Adipocyte (in vitro differentiated cells): ENCODE measurements at places on chromosomes 2 and 18.

GRCh38 chr2:203798296-203799087 lies 69.1 kb upstream of the CTLA4 start:
- DNase-seq, result no peak

DNA sequence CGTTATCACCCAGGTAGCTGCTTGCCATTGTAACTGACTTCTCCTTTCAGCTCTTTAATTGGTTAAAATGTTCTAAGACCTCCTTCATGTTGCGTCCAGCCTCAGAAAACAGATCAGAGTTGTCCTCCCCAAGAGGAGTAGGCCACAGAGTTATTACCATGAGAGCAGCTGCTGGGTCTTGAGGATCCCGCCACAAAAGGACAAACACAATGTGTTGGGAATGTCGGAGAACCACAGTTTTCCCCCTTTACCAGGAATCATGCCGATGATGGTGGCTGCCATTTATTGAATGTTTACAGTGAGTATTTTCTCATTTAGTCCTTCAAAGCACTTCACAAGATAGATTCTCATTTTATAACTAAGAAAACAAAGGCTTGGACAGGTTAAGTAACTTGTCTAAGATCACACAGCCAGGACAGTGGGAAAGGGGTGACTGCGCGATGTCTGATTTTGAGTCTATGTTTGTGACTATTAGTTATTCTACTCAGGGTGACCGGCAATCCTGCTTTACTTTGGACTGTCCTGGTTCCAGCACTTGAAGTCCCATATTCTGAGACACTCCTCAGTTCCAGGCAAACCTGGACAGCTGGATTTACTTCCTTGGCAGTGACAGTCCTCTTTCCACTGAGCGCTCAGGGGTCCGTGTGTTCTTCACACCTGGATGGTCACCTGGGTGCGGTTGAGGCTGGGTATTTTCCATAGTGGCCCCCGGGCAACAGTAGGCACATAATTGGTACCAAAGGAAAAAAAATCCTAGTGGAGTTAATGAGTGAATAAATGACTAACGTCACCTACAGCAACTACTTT lies 93.6 kb downstream of the LIPG start:
- DNase-seq, result no peak

DNA sequence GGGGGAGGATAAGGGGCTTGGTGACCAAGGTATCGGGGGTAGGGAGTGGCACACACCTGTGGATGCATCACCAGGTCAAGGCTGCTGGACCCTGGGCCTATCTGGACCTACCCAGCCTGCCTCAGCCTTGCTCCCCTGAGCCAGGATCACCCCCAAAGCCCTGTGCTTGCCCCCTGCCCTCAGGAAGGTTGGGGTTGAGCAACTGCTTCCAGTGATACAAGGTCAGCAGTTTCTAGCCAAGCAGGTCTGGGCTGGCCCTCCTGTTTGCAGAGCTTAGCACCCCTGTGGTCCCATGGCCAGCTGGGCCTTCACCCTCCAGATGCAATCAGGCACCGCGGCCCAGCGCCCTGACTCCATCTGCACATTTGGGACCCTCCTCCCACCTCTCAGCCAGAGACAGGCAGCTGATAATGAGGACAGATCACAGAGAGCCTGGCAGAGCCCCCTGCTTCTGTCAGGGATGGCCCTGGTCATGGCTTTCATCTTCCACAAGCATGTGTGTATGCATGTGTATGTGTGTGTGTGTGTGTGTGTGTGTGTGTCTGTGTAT lies 154.6 kb downstream of the TFCP2L1 start:
- no peak for DNase-seq

- peak; percentile 71 for DNase-seq
These were observed 24.9 kb upstream of the RAB10 start for GRCh38 chr2:26008851-26009566.

DNA sequence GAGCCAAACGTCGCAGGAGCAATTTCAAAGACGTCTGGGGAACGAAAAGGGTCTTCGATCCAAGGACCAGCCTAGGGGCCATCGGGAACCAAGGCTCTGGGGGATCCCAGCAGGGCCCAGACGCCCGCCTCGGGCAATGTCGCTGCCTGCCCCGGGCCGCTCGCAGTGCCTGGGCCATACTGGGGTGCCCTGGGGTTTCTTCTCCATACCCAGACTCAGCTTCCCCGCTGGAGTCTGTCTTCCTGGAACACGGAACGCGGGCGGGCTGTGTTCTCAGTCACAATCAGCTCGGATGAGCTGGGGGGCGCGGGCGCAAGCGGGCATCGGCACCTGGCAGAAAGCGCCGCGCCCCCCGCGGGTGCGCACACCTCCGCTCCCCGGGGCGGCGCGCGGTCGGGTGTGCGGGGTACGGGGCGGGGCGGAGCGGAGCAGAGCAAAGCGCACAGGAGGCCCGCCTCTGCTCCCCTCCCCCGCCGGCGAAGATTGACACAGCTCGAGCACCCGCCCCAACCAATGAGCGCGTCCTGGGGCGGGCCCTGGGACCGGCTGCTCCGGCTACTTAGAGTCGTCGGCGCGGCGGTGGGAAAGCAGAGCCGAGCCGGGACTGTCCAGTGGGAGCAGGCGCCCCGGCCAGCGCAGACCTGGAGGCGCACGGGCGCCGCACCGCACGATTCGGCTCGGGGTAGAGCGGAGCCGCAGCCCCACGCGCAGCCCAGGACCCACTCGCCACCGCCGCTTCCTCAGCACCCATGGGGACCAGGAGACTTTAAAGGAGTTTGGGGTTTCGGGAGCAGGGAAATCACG lies at the start of gene LRATD1:
Gene LRATD1, plus strand, starts transcription at position 585 of the 804 bp plus-strand sequence. CDS start 1,263 bp downstream, outside the sequence.
- DNase-seq, result peak; percentile 81

DNA sequence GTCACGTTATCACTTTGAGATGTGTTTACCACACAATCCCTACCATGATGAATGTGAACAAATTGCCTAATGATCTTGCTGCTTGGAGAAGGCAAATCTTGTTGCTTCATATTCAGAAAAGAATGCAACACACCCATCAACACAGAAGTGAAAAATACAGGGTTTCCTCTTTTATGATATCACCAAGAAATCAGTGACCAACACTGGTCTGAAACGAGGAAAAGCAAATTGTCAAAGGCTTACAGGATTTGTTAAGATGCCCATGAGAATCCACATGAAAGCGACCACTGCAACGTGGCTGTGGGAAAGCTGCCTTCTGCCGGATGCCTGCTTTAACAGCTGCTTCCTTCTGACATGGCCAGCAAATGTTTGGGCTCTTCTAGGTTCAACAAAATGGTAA lies 397.6 kb upstream of the LRATD1 start:
- no peak for DNase-seq

- DNase-seq, result no peak
These were observed 180.6 kb upstream of the GLI2 start for GRCh38 chr2:120555092-120555491.

DNA sequence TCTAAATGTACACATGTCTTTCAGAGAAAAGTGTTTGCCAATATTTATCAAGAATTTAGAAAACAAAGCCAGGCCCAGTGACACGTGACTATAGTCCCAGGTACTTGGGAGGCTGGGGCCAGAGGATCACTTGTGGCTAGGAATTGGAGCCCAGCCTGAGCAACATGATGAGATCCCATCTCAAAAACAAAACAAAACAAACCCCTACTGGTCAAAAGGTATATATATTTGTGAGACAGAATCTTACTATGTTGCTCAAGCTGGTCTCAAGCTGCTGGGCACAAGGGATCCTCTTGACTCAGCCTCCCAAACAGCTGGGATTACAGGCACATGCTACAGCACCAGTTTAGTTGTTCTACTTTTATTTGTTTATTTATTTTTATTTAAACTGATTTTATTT lies 79.2 kb downstream of the ZDBF2 start:
- no peak for DNase-seq

DNA sequence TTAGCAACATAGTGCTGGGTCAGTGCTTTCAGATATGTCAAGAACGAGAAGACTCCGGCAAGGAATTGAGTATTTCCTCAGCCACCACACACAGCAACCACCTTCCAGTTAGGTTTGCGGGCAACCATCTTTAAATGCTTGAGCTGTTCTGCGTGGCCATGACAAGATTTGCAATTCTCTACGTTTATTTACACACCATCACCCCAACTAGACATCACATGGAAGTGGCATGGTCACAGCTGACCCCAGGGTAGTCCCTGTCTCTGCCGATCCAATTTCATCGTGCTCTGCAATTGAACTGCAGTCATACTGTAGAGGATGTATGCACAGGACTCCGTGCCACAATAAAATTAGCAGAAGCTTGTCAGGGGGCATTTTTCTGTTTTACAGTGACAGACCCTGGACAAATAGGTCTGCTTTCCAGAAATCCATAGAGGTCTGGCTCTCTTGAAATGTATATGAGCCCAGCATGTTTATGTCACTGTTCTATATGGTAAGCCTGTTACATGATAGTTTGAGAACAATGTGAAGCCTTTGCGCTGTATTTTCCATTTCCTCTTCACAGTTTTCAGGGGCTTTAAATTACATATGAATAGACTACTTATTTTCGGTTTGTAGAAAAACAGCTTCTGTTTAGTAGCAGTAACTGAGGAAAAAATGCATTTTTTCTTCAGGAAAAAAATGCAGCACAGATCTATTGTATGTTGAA lies 605.2 kb downstream of the NR4A2 start:
- DNase-seq, result no peak

DNA sequence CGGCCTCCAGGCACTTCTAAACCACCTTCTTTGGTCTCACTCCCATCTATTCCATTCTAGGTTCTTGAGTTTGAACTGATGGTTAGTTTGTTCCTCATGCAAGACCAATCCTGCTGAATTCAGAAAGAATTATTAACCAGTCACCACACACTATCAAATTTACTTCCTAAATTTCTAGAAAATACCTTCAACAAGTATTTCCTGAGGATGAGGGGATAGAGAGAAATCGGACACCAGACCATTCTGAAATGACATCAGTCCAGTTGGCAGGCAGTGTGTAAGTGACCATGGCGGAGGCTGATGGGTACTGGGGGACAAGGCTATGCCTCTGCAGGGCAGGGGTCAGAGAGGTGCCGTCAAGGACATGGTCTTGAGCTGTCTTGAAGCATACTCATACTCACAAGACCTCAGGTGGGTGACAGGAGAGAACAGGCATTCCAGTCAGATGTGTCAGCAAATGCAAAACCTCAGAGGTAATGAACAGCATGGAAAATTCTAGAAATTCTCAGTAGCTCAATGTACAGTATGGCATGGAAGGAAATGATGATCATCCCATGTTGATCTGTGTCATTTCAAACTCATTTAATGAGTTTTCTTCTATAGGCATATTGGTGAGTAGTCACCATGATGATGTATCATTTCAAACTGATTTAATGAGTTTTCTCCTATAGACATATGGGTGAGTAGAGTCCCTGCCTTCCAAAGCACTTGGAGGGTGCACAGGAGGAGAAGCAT lies 119.6 kb downstream of the DDX1 start:
- DNase-seq, result no peak

GRCh38 chr2:159285433-159285832 lies 1.1 kb downstream of the WDSUB1 start:
- no peak for DNase-seq

GRCh38 chr2:188244383-188244782 lies 47.3 kb upstream of the GULP1 start:
- no peak for DNase-seq

DNA sequence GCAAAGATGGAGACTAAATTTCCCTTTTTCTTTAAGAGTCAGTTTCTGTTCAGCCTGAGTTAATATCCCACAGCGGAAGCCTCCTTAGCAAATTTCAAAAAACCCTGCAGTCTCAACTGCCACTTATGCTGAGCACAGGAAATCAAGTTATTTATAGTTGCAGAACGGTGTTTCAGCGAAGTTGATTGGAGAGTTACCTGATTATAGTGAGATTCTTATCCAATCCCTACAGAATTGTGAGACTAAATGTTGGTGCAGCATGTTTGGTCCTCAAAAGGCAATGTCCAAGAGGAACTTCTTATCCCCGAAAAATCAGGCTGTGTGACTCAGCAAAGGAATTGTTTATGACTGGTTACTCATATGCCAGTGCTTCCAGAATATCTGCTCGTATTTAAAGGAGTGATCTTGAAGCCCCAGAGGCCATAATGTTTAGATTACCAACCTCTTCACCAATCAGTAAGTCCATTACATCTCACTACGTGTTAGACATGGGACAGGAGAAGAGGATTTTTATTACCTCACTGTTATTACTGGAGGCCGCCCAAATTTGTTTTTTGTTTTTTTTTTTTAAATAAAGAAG lies 67.9 kb downstream of the LRRFIP1 start:
- peak; percentile 91 for DNase-seq

DNA sequence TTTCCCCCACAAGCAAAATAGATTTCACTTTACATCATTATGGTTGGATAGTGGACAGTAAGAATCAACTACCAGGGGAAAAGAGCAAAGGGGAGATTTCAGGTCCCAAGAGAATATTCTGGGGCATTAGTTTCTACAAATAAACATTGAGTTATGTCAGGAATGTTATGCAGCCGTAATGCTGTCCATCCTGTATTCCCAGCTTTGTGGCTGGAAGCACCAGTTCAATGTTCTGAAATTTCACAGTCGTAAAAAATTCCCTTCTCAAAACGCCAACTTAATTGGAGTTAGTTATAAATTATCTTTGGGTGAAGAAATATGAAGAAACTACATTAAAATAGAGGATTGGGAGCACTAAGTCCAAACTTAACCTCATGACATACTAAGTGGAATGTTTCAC lies 141.5 kb upstream of the FIGN start:
- peak; percentile 53 for DNase-seq

DNA sequence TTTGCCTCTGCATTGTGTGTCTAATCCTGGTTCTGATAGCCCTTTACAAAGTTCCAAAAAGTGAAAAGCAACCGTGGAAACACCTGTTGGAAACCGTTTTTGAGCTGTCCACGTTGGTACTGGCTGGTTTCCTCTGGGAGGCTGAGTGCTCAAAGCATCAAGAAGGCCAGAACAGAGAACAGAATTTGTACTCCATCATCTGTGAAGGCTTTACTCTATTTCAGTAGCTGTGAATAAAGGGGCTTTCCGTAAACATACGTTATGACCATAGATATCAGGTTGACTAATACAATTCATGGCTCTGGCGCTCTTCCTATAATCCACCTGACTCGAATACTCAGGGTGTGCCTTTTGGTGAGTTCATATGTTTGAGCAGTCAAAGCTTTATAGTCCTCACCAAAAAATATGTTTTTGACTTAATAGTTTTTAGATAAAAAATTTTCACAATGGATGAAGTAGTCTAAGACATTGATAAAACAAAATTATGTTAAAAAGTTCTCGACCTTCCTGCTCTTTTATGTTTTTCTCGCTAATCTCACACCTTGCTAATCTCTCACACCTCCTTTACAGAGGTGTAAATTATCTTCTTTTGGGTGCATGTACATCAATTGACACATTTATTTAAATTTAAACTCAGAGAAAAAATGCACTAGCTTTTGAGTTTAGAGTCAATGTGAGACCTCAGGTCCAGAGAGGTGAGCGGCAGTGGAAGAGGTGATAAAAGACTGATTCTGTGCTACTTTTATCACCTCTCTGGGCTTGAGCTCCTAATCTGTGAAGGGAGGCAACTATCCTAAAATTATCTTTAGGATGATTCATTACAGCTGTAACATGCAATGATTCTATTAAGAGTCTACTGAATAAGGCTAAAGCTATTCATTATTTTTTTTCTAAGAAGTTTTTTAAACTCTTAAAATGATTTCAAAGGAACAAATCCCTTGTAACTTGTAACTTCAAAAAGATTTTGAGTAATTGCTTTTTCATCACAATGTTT lies 65.3 kb downstream of the CXCR4 start:
- DNase-seq, result no peak

- DNase-seq, result no peak
These were observed 81.7 kb upstream of the REV1 start for GRCh38 chr2:99571533-99571932.
